ENCODE measurements at places on chromosomes 11 and 22. TPM values are rescaled to one million over a fixed set of nuclear protein-coding genes. Genes with fewer than 3 reads are reported as not detected.

The CHRNA10 gene
- 6.5 TPM for total RNA-seq

DNA sequence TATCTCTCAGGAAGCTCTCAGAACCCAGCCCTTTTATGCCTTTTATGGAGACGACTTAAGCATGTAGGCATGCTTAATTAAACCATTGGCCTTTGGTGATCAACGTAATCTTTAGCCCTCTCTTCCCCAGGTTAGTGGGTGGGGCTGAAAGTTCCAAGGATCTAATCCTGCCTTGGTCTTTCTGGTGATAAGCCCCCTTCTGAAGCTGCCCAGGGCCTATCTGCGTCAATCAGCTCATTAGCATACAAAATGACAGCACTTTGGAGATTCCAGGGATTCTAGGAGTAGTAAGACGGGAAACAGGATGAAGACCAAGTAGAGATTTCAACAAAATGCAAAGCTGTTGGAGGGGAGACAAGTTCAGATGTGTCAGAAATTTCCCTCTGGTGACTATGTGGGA lies 3.1 kb downstream of the FAM118A start:
- DNase-seq, result no peak

DNA sequence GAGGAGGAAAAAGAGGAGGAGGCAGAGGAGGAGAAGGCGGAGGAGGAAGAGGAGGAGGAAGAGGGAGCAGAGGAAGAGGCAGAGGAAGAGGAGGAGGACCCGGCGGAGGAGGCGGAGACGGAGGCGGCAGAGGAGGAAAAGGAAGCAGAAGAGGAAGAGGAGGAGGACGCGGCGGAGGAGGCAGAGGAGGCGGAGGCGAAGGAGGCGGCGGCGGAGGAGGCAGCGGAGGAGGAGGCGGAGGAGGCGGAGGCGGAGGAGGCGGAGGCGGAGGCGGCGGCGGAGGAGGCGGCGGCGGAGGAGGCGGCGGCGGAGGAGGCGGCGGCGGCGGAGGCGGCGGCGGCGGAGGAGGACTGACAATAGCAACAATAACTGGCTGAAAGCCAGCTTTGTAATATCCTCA lies 616.6 kb downstream of the TBC1D22A start:
- no peak for DNase-seq

The GRIK4 gene
- not detected for total RNA-seq

All from Calu3 (cell line).